Fibroblast of upper back skin (primary cell): ENCODE measurements at places on chromosomes 16 and 17.

DNA sequence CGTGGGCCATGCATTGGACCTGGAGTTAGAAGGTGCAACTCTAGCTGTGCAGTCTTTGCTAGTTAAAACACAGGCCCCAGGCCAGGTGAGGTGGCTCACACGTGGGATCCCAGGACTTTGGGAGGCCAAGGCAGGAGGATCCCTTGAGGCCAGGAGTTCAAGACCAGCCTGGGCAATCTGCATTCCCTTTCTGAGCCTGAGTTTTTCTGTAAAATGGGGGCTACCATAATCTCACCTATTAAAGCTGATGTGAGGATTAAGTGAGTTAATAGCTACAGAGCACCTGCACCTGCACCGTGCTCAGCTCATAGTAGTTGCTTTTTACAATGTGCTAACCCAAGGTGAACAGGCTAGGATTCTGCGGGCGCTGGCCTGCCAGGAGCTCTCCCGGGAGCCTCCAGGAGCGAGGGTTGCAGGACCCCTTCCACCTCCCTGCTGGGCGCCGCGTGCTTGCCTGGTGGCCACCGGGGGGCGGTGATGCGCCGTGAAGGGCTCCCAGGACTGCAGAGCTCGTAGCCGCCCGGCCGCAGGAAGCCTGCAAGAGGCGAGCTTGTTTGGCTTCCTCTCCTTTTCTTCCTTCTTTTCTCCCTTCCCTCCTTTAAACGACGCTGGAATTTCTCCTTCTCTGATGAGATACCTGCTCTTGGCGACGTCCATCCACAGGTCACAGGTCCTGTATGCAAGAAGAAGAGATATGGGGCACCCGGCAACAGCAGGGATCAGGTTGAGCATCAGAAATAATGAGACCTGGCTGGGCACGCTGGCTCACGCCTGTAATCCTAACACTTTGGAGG is 51.3 kb downstream of the ZFP90 start:
- peak; percentile 54 for DNase-seq

DNA sequence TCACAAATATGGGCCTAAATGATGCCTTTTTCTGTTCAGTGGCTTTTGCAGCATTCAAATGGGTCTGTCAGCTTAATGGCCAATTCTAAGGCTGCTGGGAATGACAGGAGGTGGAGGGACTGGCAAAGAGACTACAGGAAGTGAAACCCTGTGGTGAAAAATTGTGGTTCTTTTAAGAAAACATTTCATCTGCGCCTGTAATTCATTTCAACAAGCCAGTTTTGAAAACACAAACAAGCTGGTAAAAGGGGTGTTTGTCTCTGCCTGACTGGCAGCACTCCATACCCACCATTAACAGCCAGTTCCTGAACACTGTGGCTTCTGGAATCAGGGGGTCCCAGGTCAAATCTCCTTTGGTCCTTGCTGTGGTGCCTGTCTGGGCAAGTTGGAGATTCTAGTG is 3.6 kb upstream of the KDM8 start:
- DNase-seq: peak; percentile 20

DNA sequence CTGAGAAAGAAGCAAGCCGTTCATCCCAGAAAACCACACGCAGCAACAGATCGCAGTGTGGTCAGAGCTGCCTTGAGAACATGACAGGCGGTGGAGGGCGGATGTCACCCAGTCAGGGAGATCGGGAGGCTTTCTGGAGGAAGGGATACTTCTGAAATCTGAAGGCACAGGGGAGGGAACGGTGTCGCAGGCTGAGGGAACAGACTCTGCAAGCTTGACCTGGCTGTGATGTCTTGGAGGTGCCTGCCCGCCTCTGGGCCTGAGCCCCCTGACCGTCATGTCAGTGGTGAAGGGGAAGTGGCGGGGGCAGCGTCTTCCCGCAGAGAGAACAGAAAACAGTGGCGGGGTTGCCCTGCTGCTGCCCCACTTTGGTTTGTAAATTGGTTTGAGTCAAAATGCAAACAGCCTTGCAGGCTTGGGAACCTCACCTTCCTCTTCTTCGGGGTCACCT is 8.1 kb upstream of the ATP2A3 start:
- DNase-seq: no peak

- no peak for DNase-seq
Measured at GRCh38 chr16:31505483-31505882, 2.7 kb downstream of the RUSF1 start.

GRCh38 chr17:73304971-73305812 is 6.6 kb downstream of the CDC42EP4 start:
- peak; percentile 72 for DNase-seq

GRCh38 chr16:20637247-20637646 is 60.2 kb downstream of the ACSM1 start:
- no peak for DNase-seq

DNA sequence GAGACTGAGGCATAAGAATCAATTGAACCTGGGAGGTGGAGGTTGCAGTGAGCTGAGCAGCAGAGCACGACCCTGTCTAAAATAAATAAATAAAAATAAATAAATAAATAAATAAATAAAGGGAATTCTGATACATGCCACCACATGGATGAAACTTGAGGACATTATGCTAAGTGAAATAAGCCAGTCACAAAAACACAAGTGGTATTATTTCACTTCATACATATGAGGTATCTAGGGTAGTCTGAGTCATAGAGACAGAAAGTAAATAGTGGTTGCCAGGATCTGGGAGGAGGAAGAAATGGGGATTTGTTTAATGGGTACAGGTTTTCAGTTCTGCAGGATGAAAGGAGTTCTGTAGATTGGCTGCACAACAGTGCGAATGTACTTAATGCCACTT is 16.3 kb downstream of the PIPOX start:
- no peak for DNase-seq

GRCh38 chr17:53527473-53527872 is 295.3 kb upstream of the KIF2B start:
- no peak for DNase-seq

DNA sequence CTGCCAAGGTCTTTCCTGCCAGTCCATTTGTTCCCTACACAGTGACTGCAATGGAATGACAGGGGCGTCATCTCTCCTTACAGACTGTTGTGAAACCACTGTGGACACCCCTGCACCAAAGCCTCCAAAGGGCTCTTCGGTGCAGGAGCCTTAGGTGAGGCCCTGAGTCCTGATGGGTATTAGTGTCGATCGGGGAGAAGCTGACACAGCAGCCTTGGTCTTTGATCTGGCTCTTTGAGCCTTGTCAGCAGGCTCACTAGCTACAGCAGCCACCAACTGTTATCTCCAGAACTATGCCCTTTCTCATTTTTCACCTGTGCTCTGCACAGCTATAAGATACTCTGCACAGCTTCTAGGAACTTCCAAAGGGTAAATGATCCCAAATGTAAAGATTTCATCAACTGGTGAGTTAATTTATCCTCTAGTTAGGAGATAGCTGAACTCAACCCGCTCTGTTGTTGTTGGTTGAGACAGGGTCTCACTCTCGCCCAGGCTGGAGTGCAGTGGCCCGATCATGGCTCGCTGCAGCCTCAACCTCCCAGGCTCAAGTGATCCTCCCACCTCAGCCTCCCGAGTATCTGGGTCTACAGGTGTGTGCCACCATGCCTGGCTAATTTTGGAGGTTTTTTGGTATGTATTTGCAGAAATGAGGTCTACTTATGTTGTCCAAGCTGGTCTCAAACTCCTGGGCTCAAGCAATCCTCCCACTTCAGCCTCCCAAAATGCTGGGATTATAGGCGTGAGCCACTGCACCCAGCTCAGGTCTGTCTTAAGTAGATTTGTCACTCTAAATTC is 19.7 kb downstream of the G6PC1 start:
- no peak for DNase-seq

DNA sequence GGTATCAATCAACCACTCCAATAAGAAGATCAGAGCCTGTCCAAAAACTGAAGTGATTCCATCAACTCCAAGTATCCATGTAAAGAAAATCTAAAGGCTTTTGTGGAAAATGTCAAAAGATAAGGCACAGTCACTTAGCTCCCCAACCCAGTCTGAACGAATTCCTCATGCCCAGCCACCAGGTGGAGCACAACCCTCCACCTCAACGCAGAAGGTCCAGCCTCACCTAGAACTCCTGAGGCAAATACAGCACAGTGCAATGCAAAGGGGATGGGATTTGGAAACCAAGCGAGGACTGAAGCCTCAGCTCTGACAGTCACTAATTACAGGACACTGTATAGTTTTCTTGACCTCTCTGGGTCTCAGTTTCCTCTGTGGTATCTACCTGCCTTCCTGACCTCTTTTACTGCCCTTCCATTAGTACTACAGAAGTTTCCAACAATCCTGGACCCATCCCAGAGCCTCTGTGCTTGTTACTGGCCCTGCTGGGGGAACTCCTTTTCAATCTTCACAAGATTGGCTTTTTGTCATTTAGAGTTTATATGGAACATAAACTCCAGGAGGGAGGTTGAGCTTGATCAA is 2.0 kb downstream of the NCBP3 start:
- peak; percentile 25 for DNase-seq

DNA sequence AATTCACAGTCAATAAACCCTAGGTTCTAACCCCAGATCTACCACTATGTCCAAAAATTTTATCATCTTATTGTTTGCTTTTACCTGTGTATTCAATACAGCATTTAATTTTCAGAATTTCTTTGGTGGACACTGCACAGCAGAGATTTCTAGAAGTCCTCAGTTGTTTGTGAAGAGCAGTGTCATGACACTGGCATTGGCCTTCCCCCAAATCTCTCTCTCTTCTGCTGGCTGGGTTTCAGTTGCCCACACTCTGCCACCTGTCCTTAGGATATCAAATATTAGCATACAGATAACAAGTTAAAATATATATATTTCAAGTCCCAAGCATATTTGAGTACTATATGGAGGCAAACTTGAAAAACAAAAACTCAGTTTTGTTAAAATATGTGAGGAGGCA is 2.0 kb upstream of the THUMPD1 start:
- no peak for DNase-seq

DNA sequence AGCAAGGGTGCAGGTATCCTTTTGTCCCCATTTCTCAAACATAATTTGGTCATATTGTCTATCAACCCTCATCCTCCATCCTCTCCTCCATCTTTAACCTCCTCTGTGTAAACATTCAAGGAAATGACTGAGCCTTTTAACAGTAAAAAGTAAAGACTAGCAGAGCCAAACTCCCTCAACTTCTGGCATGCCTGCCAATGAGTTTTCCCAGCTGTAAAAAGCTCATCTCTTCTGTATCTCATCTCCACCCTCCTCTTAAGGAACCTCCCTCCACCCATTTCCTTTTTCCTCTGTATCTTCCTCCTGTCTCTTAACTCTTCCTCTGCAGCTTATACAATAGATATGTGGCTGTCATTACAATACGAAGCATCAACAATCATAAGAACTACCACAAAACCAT is 76.9 kb upstream of the PSMD7 start:
- DNase-seq: no peak

DNA sequence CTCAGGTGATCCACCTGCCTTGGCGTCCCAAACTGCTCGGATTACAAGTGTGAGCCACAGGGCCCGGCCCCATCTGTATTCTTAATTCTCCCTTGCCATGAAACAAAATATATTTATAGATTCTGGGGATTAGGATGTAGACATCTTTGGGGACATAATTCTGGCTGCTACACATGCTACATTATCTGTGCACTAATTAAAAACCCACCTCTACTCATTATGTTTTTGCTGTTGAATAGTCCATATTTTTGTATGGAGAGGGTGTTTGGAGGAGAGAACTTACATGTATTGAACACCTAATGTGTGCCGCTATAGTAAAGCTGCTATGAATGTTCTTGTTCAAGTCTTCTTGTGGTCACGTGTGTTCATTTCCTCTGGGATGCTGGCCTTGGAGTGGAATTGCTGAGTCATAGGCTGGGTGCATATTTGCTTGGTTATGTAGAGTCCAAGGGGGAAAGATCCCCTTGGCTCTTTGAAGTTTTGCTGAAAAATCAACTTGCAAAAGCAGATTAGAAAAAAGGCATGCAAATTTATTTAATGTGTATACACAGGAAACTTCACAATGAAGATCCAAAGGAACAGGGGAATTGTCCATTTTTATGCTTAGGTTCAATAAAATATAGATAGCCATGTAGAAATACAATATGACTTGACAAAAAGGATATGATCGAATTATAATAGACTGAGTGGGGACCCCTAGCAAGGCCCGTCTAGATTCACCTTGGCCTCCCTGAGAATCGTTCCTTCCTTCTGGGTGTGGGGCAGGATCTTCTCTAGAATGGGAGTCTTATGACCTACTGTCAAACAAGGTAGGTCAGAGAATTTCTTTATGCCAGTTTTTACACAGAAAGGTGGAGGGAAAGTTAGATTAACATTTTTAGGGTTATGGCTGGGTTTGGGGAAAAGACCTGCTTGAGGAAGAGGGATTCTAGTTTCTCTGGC is 42.1 kb upstream of the GPRC5B start:
- DNase-seq: peak; percentile 89

DNA sequence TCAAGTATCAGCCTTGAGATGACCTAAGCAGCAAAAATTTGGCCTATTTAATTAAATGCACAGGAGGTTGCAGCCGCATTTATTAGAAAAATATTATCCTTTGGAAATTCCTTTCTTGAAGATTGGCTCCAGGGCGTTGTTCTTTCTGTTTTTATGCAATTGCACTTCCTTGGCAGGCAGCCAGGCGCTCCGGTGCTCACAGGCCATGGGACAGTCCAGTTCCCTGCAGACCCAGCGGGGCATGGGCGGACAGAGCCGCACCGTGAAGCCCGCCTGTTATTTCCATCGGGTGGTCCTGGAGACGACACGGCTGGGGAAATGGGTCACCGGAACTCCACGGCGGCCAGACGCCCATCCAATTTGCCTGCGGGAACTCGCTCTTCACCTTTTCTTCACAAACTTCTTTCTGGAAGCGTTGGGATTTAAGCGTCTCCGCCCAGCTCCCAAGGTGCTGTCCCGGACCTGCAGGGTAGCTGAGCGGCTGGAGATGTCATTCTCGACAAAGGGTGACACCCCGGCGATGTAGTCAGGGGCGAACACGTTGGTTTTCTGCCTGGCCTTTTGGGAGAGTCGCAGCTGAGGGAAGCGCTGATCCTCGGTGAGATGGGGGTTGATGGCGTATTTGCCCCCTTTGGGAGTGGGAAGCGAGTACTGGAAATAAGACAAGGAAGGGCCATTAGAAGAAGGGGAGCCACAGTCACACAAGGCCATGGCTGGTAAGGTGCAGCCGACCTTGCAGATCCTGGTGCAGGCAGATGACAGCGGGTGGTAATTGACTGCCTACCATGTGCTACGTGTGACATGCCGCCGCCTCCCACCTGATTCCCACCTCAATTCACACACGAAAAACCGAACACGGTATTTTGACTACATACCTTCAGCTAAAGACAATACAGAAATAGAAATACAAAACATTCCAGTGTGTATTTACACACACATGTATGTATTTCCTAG is 12.5 kb downstream of the NOB1 start:
- no peak for DNase-seq

- no peak for DNase-seq
Measured at GRCh38 chr16:31242206-31242605, 17.6 kb upstream of the ITGAM start.

- no peak for DNase-seq
Measured at GRCh38 chr17:44915862-44916780, 821 bp upstream of the GFAP start.

- no peak for DNase-seq
Measured at GRCh38 chr17:75661531-75661930, 5.4 kb downstream of the RECQL5 start.

GRCh38 chr17:8294361-8294760 is 839 bp downstream of the SLC25A35 start:
- no peak for DNase-seq

- no peak for DNase-seq
Measured at GRCh38 chr17:27836651-27837050, 36.3 kb upstream of the NOS2 start.

GRCh38 chr16:3089717-3090592 is 9.1 kb downstream of the ZSCAN10 start:
- DNase-seq: no peak
